ENCODE measurements at places on chromosomes 4 and X.

GRCh38 chrX:153407736-153408135 lies 3.5 kb upstream of the ZFP92 start:
- DNase-seq, result peak; percentile 39

DNA sequence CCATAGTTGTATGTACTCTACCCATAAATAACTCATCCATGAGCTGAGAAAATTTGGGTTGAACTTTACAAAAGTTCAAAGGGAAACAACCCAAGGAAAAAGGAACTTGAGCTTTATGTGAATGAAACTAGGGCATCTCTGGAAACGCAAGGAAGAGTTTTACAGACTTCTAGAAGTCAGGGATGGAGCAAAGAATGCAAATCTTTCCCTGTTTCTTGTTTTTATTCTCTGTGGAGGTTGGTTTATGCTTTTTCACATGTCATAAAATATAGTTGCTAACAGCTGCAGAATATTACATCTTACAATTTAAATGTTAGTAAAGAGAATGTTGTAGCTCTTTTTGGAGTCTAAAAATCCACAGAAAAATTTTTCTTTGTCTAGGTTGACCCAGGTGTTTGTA lies 754.1 kb downstream of the PCDH7 start:
- DNase-seq, result no peak

DNA sequence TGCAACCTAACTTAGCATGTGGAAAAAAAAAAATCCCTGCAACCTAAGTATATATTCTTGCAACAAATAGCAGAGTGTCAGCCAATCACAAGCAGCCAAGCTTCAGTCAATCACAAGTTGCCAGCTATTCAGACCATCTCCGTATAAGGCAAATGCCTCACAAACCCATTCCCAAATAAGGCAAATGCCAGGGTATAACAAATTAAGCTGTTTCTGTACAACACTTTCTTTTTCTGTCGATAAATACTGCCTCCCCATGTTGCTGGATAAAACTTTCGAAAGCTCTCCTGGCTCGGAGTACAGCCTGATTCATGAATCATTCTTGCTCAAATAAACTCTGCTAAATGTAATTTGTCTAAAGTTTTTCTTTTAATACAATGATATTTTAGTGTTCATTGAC lies 460.7 kb upstream of the SMIM31 start:
- no peak for DNase-seq

DNA sequence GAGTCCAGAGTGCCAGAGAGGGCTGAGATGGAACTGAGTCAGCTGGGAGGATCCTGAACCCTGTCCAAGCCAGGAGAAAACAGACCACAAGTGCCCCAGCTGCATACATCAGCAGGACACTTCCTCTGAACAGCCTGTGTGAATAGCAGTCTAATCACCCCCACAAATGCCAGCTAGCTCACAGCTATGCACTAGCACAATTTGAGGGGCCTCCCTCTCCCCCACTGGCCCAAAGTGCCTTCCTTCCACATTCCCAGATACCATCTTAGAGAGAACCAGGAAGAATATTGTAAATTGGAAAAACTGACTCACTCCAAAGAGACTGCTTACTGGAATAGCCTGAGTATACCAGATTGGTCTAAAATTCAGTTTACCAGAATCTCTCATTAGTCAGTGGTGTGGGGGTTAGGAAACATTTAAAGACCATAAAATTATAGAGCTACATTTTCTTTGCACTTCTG lies 292.6 kb upstream of the KLF3 start:
- no peak for DNase-seq

- DNase-seq, result no peak
Observed at GRCh38 chr4:108449129-108449528, 171.2 kb upstream of the RPL34 start.

DNA sequence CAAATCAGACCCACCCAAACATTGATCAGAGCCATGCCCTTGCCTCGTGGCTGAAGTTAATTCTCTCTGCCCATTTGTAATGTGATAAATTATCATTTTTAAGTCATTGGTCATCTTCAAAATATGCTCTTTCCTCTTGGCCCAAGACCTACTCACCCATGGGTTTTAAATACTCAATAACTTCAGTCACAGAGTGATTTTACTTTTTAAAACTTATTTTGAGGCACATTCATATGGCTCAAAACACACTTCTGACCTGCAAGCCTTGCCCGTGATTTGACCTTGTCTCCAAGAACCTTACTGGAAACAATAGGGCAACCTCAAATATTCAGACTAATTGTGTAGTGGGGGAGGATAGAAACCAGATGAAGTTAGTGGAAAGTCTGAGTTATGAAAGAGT lies 176.2 kb upstream of the LNX1 start:
- DNase-seq, result no peak

- no peak for DNase-seq
Observed at GRCh38 chr4:11397819-11398610, 30.7 kb downstream of the HS3ST1 start.

- DNase-seq, result no peak
Observed at GRCh38 chr4:41299486-41299885, 42.8 kb downstream of the UCHL1 start.

DNA sequence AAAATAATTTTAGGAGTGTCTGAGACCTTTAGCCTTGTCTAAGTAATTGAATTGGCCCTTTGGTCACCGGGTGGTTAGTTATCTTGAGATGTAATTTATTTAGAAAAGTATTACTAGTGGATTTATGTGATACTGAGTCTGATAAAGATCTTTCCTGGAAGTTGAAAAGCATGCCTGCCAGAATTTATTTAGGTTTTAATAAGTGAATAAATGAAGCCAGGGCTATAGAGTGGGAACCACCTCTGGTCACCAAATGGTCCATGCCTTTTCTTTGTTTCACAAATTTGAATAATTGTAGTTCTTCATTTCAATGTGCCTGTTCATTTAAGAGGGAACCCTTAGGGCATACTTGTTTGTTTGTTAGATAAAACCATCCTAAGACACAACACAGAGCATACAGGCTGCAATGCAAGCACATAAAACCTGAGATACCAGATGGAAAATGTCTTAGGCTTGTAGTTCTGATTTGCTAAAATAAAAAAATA lies 627.8 kb downstream of the ADGRL3 start:
- no peak for DNase-seq

DNA sequence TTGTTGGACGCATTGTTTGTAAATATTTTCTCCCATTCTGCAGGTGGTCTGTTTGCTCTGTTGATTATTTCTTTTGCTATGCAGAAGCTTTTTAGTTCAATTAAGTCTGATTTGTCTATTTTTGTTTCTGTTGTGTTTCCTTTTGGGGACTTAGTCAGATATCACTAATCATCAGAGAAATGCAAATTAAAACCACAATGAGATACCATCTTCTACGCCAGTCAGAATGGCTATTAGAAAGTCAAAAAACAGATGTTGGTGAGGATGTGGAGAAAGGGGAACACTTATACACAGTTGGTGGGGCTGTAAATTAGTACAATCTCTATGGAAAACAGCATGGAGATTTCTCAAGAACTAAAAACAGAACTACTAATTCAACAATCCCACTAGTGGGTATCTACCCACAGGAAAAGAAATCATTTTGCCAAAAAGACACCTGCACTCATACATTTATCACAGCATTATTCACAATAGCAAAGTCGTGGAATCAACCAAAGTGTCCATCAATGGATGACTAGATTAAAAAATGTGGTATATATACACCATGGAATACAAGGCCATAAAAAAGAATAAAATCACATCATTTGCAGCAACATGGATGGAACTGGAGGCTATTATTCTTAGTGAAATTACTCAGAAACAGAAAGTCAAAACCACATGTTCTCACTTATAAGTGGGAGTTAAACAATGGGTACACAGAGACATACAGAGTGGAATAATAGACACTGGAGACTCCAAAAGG lies 8.1 kb downstream of the COQ2 start:
- no peak for DNase-seq

DNA sequence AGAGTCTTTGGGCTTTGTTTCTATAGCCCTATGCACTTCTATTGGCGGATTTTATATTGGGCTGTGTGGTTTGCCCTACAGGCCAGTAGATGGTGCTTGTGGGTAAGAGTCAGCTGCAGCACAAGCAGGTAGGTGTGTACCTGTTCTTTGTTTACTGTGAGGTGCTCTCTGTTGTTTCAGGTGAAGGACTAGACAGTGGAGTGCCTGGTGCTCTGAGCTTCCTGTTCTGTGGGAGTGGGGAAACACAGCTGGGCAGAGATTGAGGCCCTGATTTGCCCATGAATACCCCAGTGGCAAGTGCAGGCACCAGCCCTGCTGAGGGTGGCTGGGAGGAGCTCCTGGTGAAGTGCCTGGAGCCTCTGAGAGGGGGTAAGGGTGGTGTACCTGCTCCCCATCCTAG lies 26.3 kb upstream of the UCP1 start:
- DNase-seq, result no peak

GRCh38 chr4:138235419-138235952 lies 6.7 kb downstream of the SLC7A11 start:
- DNase-seq, result no peak

DNA sequence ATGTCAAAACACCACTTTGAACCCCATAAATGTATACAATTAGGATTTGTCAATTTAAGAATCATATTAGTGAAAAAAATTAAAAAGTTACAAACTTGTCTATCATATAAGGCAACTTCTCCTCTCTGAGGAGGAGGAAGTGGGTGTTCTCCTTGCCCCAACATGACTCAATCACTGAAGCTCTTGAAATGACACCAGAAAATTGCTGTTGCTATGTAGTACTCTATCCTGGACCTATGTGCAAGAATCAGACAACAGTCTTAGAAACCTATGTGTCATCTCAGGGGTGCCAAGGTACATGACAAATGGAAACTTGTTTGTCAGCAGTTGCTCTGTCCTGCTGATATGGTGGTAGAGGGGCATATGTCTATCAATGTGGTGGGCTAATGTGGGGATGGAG lies 47.7 kb downstream of the HMGB3 start:
- no peak for DNase-seq

GRCh38 chrX:40154853-40155588 lies 57.3 kb upstream of the BCOR start:
- DNase-seq, result peak; percentile 88

- DNase-seq, result no peak
Observed at GRCh38 chr4:144611850-144612249, 34.1 kb upstream of the HHIP start.

GRCh38 chr4:31983246-31983645 lies 1263.1 kb downstream of the PCDH7 start:
- DNase-seq, result no peak

GRCh38 chr4:127506283-127506682 lies 126.5 kb upstream of the INTU start:
- no peak for DNase-seq

- no peak for DNase-seq
Observed at GRCh38 chrX:123256378-123256777, 72.3 kb downstream of the GRIA3 start.

DNA sequence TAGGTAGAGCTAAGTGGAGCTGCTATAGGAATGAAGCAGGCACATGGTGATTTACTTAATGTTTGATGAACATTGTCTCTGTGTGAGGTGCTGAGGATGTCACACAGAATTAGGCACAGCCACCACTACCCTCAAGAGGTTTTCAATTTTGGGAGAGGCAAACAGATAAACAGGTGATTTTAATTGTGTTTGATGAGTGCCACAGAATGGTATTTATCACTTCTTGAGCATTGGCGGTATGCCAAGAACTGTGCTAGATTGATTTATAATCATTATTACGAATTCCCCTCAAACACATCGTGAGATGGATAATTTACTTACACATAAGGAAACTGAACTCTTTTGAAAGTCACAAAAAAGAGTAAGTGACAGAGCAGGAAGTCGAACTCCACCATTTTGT lies 74.8 kb downstream of the FREM3 start:
- no peak for DNase-seq

- DNase-seq, result no peak
Observed at GRCh38 chrX:55006827-55007621, 6.9 kb downstream of the APEX2 start.

- no peak for DNase-seq
Observed at GRCh38 chr4:119024102-119024501, 111.5 kb upstream of the MYOZ2 start.

DNA sequence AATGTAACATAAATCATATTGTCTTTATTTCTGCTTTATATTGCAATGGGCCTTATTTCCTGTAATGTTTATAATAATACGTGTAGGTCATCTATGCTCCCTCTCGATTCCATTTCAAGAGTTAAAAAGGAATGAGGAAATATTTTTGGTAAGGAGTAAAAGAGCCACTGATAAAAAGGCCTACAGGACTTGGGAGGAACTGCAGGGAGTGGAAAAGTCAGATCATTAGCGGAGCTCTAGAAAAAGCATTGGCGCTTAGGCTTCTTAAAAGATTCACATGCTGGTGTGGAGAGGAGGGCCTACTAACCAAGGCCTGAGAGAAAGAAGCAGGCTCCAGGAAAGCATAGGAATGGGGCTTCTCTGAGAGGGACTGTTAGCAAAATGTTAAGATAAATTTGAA lies 82.9 kb upstream of the PNPLA4 start:
- no peak for DNase-seq

DNA sequence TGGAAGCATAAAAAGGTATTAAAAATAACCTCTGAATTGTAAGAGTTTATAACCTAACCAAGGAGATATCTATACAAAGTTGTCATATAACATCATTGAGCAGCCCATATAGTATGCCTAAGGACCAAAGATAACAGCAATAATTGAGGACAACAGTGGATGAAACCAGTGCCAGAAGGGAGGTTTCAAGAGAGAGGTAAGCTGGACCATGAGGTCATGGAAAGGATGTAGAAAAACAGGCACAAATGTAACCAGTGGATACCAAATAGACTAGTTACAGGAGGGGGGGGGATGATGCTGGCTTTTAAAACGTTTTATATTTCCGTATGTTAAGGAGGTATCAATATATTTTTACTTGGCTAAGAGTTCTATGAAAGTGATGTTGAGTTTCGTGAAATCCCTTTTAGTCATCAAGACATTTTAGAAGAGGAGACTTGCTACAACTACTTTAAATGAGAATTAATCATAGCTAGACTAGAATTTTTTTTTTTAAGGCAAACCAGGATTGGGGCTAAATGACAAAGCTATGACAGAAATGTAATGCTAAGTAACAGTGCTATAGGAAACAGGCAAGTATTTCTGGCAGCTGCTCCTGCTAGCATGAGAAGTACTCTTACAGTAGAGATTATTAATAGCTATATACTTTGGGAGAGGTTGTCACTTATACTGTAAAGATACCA lies 161.1 kb downstream of the FBXW7 start:
- no peak for DNase-seq

DNA sequence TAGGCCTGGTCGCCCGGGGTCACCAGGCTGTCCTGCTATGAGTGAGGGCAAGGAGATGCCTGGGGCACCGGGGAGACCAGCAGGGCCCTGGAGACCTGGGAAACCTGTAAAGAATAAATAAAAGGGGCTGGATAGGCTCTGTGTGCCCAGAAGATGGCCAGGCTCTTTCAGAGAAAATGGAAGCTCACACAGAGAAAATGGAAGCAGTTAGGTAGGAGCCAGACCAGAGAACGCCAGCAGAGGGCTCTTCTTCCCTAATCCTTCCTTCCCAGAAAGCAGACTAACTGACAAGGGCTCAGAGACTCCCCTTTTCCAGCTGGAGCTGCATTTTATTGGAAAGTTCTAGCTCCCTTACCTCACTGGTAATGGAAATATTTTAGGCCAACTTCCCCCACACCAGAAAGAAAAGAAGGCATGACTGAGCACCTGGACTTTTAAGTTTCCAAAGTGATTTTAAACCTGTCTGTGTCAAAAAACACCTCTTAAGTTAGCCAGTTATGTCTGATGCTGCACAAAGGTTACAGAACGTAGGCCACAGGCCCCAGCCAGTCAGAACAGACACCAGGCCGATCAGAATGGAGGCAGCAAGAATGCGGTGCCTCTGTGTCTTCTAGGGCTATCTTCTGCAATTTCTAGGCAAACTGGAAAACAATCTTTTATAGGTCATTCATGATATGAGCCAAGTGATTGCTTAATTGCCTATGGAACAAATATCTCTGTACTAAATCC lies 74.0 kb downstream of the ATG4A start:
- DNase-seq, result no peak

GRCh38 chr4:77652237-77652897 lies 46.7 kb downstream of the CXCL13 start:
- DNase-seq, result no peak
